ENCODE measurements at places on chromosomes 12 and 14. TPM values are rescaled to one million over a fixed set of nuclear protein-coding genes. Genes with fewer than 3 reads are reported as not detected.

The EPYC gene
- not detected for total RNA-seq

The TAS2R7 gene
- not detected for total RNA-seq

The NUP107 gene
- 63.3 TPM for total RNA-seq

The TSPAN9 gene
- total RNA-seq, result 20.5 TPM

The ATXN2 gene
- total RNA-seq, result 17.7 TPM

The NANOG gene
- total RNA-seq, result not detected

The NDUFA9 gene
- 100 TPM for total RNA-seq

The RDH12 gene
- not detected for total RNA-seq

The SPSB2 gene
- 17.2 TPM for total RNA-seq

The NRL gene
- 1.2 TPM for total RNA-seq
